Vagina (tissue), 2 donors: ENCODE measurements at places on chromosomes 7 and 10. TPM values are rescaled to one million over a fixed set of nuclear protein-coding genes. Genes with fewer than 3 reads are reported as not detected.

Gene STEAP2
- total RNA-seq, result 32.2 TPM

Gene TRIM50
- not detected for total RNA-seq

Gene CLCN1
- not detected for total RNA-seq

Gene OR2A7
- total RNA-seq, result 7.4 TPM

Gene CPED1
- 27.3 TPM for total RNA-seq

Gene LRRC61
- 14.0 TPM for total RNA-seq

Gene CHST3
- 26.0 TPM for total RNA-seq

Gene TMEM176A
- total RNA-seq, result 43.7 TPM

Gene UPK3B
- 2.7 TPM for total RNA-seq

Gene OR6V1
- total RNA-seq, result not detected

Gene NEBL
- total RNA-seq, result 55.2 TPM

Gene AGR2
- total RNA-seq, result not detected

Gene EGR2
- 3.2 TPM for total RNA-seq

Gene VWA2
- 2.9 TPM for total RNA-seq

- DNase-seq, result no peak
These were observed 6.5 kb upstream of the CPED1 start for GRCh38 chr7:120981888-120982615.

DNA sequence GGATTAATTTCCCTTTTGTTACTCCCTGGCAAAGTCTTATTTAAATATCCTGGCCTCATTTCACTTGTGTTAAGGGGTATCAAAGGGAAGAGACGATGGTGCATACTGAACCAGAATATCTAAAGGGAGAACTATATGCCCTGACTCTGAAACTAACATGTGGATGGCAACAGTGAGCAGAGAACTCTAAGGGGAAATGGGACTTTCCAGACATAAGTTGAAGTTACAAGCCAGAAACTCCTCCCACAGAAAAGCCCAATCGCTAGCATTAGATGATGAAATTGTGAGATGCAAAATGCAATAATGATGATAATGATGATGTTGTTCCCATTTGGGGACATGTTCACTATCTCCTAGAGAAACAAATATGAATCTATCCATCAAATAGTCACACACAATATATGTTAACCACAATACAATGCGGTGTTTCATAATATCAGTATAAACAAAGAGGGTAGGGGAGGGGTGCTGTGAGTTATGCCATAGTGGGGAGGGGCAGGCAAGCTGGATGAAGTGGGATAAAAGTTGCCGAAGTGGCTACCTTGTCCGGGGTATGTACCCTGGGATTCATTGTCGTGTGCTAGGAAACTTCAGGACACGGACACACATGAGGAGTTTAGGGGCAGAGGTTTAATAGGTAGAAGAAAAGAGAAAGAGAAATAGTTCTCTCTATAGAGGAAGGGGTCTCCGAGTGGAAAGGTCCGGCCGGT is 37.1 kb downstream of the TMEM229A start:
- DNase-seq, result no peak

DNA sequence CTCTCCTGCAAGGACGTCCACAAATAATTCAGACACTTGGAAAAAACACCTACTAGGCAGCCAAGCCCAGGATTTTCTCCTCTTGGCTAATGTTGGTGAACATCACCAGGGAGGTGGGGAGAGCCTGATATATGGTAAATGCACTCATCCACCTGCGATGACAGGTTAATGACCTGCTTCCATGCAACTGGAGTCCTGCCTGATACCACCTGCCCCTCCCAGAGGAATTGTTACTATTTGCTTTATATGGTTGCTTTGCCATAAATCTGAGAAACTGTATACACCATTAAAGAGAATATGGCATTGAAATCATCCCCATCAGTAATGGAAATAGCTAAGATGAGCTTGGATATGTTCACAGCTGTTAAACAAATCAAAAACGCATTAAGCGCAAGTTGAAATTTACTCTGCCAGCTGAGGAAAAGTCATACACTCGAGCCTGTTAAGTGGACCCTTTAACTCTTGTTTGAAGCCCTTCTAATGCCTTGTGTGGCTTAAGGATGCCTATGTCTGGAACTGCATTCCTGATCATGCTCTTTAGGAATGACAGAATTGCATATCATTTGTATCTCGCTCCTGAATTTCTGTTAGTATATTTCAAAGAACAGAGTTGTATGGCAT is 208.3 kb downstream of the PRPF18 start:
- no peak for DNase-seq

- no peak for DNase-seq
These were observed 29.5 kb upstream of the PFKFB3 start for GRCh38 chr10:6173203-6173602.

DNA sequence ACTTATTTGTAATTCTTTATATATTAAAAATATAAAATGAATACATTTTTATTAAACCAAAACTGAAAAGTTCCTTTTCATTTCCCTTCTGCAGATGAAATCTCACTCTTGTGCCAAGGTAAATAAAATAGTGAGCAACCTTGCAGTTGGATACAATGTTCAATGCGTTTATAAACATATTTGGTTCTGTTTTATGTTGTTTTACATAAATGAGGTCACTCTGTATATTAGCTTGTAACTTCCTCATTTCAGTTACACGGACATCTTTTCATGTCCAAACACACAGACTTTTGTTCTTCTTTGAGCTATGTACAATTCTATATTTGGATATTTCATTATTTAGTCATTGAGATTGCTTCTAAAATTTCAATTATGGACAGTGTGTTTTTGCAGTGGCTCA is 107.7 kb downstream of the BBS9 start:
- DNase-seq, result no peak

DNA sequence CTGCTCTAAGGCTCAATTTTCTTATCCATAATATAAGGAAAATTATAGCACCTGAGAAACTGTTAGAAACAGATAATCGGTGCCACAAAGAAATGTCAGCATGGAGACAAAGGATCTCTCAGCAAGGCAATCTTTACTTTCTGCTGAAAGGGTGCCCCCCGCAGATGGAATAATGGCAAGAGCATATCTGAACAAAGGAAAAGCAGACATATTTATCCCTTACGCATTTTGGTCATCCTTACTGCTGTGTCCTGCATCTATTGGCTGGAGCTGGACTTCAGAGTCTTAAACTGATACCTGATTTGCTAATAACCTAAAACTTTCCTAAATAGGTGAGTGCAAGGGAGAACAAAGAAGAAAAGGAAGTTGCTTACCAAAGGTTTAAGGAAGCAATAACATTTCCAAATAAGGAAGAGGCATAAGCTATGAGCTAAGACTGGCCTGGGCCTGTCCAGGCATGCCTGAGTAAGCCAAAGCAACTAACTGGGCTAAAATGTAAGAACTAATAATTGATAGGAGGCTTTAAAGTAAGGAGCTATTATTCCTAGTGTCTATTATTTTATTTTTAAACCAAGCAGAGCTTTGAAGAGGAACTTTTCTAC is 39.6 kb upstream of the ELMO1 start:
- no peak for DNase-seq

DNA sequence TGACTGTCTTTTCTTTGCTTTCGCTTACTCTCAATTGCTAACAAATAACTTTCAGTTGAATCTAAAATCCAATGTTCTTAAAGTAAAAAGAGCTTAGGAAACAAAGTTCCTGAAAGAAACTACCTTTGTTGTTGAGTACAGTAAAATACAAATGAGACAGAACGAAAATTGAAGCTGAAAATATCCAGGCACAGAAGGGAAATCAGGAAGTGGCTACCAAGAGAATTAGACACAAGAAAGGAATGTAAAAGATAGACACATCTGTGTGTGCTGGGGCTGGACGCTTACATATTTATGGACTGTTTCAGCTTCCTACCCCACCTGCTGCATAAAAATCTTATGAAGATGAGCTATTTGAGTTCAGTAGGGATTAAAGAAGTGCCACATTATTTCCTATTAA is 161.7 kb upstream of the PLXDC2 start:
- DNase-seq, result no peak

DNA sequence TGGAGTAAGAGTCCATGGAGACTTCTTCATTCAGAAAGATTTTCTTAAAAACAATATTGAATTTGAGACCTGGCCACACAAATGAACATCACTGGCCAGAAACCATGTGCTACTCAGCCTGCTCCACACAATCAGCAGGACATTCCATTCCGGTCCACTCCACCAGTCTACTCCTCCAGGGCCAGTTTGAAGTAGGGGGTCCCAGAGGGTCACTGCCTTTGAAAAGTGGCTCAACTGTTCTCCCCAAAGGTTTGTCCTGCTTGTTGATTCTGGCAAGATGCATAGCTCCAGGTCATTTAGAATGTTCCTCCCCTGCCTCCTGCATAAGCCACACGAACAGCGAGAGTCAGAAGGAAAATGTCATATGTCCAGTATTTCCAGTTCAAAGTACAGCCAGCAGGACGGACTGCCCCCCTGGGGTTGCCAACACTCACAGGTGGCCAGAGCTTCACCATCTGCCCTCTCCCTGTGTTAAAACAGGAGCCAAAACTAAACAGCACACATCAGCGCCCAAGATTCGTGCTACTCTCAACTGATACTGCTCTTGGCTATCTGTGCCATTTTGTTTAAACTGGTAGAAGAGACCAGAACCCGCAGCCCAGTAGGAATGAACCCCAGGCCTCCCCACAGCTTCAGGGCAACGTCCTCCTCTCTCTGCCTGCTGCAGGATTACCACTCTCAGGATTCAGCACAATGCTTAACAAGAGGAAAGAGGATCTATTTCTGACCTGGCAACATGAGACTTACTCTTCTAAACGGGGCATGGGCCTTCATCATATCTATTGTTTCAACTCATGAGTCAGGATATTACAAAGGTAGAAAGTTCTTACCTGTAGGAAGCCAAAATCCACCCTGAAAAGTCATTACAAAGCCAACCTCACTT is 11.3 kb downstream of the GRB10 start:
- no peak for DNase-seq

DNA sequence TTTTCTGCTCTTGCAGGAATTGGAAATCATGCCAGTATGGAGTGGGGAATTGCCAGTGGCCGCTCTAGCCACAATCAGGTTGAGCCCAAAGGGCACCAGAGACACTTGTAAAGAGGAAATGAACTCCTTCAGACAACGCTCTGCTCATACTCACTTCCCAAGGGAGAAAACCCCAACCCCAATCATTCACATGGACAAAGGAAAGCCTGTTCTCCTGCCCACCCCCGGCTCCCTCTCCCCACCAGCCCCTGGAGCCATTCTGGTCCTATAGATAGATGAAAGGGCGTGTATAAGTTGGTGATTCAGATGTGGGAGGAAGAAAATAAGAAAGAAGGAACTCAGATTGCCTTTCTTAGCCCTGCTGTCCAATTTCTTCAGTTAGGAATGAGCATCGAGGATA is 57.4 kb downstream of the GFRA1 start:
- no peak for DNase-seq

DNA sequence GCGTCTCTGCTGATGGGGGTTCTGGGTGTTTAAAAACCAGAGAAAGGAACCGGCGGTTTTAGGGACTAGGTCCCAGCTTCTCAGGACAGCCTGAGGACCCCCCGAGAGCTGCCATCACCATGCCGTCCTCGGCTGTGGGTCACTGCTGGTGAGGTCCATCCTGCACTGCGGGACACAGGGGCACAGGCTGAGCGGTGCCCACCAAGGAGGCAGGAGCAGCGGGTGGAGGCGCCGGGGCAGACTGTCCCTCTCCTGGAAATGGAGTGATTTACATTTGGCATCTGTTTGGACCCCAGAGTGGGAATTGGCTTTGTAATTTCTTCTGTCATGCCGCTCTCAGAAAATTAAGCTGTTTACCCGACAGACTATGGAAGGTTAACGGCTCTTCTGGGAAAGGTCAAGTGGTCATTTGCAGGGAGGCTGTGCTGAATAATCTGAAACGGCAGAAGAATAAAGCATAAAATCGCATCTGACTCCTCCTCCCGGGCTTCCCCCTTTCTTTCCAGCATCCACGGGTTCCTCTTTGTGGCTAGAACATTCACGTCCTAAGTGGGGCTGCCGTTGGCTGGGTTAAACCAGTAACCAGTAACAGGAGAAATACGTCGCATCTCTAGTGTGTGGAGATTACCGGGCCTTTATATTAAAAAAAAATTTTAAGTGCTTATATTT is 31.7 kb downstream of the LHPP start:
- no peak for DNase-seq

- DNase-seq, result no peak
These were observed 218.6 kb upstream of the SLC26A5 start for GRCh38 chr7:103664577-103664976.

DNA sequence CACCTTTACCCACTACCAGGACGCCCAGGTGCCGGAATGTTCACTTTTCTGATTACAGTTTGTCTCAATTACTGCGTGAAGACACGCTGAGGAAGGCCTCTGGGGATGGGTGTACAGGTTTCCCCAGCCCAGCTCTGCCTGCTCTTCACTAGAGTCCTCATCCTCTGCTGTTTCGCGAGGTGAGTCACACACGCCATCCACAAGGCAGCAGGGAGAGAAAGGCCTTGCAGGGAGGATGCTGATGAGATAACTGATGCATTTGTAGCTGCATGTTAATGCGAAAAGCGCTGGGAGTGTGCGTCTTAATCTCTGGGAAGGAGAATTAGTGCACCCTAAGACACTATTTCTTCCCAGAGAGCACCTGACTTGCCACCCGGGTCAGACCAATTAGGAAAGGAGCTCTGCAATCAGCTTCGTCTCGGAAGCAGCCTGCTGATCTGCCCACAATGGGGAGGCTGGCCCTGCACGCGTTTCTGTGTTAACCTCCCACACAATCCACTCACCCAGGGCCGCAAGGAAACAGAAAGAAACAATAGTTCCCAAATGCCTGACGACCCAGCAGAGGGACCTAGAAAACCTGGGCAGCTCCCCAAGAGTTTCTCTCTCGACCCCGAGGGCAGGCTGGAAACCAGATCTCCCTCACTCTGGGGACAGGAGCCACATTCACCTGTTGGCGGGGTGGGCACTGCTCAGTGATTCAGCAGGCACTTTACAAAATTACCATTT is 578.7 kb downstream of the GLRX3 start:
- DNase-seq, result no peak

DNA sequence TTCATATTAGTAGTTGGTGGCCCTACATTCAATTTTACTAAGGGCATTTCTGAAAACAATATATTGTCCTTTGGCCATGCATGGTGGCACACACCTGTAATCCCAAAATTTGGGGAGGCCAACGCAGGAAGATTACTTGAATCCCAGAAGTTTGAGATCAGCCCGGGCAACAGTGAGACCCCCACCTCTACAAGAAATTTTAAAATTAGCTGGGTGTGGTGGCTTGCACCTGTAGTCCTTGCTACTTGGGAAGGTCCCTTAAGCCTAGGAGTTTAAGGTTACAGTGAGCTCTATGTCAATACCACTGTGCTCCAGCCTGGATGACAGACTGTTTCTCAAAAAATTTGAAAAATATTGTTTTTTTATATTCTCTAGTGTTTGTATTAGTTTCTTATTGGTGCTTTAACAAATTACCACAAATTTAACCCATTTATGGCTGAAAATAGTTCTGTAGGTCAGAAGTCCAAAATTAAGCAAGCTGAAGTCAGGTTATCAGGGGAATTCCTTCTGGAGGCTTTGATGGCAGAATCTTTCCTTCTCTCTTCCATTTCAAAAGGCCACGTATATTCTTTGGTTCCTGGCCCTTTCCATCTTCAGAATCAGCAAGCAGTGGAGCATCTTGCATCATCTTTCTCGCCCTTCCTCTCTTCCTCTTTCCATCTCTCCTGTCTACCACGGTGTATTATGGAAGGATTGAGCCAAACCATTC is 12.4 kb downstream of the CBX3 start:
- DNase-seq, result no peak

- no peak for DNase-seq
These were observed 491.1 kb upstream of the ZMIZ1 start for GRCh38 chr10:78577712-78578111.

- peak; percentile 79 for DNase-seq
These were observed 192.8 kb upstream of the GDF10 start for GRCh38 chr10:47107007-47107747.

- no peak for DNase-seq
These were observed 240.3 kb upstream of the KAT6B start for GRCh38 chr10:74586088-74586585.

GRCh38 chr10:6407034-6407721 is 172.9 kb downstream of the PRKCQ start:
- DNase-seq, result no peak
